ENCODE measurements at places on chromosomes 11 and 22. TPM values are rescaled to one million over a fixed set of nuclear protein-coding genes. Genes with fewer than 3 reads are reported as not detected.

The FZD4 gene
- total RNA-seq, result not detected

The SOX10 gene
- not detected for total RNA-seq

The IGF2 gene
- 0.82 TPM for total RNA-seq

The PNPLA3 gene
- total RNA-seq, result 0.26 TPM

The RGL4 gene
- 28.9 TPM for total RNA-seq

DNA sequence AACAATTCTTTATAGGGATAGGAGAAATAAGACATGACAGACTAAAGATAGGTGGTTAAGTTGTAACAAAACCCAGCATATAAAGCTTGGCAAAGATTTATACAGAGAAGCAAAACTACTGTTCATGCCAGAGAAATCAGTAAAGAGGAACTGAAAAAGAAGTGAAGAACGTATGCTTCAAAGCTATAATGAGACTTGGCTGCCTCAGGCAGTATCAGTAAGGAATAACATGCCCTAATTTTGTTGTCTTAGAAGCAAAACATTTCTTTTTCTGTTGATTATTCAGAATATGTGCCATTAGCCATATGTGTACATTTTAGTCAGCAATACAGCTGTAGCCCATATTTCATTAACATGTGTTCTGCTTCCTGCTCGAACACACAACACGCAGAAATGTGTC, 403.2 kb downstream of the NELL1 start:
- DNase-seq, result no peak

DNA sequence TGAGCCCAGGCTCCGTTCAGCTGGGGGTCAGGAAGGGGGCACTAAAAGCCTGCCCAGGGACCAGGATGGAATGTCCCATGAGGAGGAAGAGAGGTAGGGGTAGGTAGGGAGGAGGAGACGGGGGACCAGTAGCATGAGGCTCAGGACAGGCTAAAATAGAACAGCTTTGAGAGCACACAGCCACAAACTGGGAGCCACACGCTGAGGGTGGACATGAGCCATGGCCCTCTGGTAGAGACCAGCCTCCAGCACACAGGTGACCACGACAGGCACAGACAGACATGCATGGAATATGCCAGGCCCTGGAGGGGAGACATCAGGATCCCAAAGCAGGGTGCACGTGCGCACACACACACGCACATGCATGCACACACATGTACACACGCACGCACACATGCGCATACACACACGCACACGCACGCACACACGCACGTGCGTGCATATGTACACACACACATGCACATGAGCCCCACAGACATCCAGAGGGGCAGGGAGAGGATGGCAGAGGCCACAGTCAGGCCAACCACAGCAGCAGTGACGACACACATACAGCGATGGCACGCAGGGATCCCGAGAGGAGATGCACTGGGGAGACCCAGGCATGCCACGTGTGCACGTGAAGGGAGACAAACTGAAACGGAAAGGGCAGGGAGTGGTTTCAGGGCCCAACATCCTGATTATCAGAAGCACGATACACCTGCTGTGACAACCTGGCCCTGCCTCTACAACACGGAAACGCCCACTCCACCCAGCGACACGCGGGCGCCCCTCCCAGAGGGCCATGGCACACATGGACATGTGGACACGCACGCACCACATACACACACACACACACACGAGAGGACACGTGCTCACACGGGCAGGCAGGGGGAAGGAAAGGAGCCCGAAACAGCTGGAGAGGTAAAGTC, 25.7 kb downstream of the LRRC10B start:
- DNase-seq, result no peak

DNA sequence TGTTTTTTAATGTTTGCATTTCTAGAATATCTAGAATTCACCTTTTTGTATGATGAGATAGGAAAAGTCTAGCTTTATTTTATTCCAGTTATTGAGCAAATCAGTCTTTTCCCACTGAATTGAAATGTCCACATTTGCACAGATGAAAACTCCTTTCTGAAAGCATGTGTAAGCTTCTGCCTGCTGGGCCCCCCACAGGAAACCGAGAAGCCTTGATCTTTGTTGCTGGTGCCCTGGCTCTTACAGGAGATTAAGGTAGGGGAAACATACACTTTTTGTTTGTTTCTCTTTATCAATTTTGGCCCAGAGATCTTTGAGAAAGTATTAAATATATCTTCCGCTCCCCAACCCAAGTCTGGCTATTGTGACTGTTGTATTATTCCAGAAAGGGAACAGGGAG, 87.2 kb upstream of the GNAZ start:
- no peak for DNase-seq

The MRGPRE gene
- total RNA-seq, result not detected

DNA sequence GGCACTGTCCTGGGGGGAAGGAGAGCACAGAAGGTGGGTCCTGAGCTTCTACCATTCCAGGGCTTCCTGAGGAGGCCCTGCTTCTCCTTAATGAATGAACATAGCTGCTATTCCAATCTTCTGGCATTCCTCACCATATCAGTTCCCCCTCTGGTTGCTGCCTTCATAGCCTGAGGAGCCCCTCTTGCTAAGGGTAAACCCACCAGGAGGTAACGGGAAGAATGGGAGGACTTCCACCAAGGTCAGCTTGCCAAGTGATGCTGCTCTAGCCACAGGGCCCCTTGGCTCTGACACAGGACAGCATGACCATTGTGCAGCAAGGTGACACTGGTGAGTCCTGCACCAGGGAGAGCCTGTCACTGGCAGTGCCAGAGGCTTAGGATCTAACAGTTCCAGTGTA, 1022.5 kb downstream of the TBC1D22A start:
- DNase-seq, result no peak

DNA sequence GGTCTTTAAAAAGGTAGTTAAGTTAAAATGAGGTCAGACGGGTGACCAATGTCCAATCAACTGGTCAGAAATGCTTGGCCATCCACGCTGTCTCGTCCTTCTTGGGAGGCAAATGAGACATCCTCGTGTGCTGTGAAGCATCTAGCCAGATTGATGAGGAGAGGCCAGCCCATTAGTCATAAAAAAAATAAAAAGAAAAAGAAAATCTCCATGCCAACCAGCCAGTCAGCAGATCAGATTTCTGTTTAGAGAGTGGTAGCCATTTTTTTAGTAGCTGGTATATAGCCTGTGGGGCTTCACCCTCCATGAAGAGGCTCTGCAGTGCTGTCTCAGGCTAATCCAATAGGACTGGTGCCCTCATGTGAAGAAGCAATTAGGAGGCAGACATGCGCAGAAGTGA, 343.1 kb upstream of the SYN3 start:
- DNase-seq, result no peak

DNA sequence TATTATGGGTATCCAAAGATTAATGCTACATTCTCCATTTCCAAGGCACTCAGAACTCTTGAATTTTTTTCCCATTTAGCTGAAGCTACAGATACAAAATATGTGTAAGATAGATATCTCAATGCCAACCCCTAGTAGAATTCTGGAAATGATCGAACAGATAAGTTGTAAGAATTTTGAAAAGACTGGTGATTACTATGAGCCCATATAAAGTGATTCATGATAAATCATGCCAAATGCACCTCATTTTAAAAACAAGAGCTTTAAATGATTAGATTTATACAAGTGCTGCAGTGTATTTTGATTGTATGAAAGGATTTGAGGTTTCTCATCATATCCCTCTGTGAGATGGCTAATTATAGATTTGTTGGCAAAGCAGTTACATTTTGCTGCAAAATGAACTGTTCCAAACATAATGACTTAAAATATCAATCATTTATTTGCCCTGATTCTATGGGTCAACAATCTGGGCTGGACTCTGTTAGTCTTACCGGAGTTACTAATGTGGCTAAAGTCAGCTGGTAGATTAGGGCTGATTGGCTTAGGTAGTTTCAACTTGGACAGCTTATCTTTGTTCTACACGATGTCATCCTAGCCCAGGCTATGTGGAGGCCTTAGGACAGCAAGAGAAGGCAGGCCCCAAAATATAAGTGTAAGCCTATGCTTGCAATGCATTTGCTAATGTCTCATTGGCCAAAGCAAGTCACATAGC, 3.4 kb downstream of the OR10V1 start:
- no peak for DNase-seq

The CECR2 gene
- 1.1 TPM for total RNA-seq

GRCh38 chr22:33227791-33228190, 169.6 kb upstream of the SYN3 start:
- DNase-seq, result no peak

DNA sequence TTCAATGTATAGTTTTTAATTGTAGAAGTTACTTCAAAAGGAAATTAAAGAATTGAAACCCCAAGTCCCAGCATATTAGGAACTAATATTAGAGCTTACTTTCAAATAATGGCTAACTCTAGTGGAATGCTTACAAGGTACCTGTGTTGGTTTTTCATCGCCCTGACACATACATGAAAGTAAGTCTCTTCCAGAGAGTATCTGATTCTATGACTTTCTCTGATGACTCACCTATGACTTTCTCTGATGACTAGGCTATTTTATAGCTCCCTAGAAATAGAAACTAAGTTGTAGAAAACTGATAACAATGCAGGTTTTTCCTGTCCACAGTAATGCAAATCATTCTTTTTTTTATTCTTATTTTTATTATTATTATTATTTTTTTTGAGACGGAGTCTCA, 33.6 kb upstream of the MMP7 start:
- no peak for DNase-seq

The MRGPRX4 gene
- total RNA-seq, result not detected

- no peak for DNase-seq
Measured at GRCh38 chr22:49503896-49504521, 323.7 kb downstream of the BRD1 start.

The RAG2 gene
- total RNA-seq, result not detected

GRCh38 chr11:68727783-68728182, 23.5 kb downstream of the TESMIN start:
- no peak for DNase-seq

DNA sequence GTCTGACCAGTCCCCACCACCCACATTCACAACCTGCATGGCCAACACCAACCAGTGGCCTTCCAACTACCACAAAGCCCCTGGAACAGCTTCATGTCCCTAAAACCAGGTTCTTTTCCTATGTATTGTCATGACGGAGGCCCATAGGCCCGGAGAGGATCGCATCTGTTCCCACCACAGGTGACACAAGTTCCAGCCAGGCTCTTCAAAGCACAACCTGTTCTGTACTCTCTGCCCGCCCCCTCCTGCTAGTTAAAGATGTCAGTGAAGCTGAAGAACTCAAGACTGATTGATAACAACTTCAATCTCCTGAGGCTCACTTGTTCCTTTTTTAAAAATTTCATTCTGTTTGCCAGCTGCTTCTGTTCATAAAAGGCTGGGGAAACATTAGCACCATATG, 121.1 kb upstream of the GUCY1A2 start:
- no peak for DNase-seq

GRCh38 chr11:95487391-95487790, 256.4 kb upstream of the SESN3 start:
- no peak for DNase-seq

GRCh38 chr11:76801225-76801624, 18.1 kb downstream of the TSKU start:
- DNase-seq, result no peak

DNA sequence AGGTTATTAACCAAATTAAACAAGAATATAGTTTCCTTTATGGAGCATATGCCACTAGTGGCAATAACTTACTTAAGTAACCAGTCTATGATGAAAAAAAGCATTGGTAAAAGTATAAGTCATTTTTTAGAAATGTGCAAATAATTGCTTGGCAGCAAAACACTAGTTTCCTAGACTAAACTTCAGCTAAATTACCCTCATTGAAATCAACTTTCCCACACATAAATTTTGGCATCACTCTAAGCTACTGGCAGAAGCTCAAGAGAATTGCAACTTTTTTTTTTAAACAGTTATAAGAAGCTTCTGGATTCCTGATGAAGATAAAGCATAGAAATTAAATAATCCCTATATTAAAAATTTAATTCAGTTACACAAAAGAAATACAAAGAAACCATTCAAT, 12.5 kb downstream of the CCDC34 start:
- no peak for DNase-seq

GRCh38 chr11:35065566-35065965, 73.4 kb upstream of the CD44 start:
- DNase-seq, result no peak

All from T-cell (primary cell).